ENCODE measurements at places on chromosomes 16 and 17. TPM values are rescaled to one million over a fixed set of nuclear protein-coding genes. Genes with fewer than 3 reads are reported as not detected.

The CCL3 gene
- total RNA-seq: not detected

The HCRT gene
- total RNA-seq: not detected

- DNase-seq: no peak
These were observed 271.1 kb upstream of the CDH11 start for GRCh38 chr16:65392806-65393565.

- no peak for DNase-seq
These were observed 19.0 kb upstream of the SMG8 start for GRCh38 chr17:59190806-59191205.

- DNase-seq: no peak
These were observed 231.6 kb upstream of the CPHXL start for GRCh38 chr16:75957870-75958269.

DNA sequence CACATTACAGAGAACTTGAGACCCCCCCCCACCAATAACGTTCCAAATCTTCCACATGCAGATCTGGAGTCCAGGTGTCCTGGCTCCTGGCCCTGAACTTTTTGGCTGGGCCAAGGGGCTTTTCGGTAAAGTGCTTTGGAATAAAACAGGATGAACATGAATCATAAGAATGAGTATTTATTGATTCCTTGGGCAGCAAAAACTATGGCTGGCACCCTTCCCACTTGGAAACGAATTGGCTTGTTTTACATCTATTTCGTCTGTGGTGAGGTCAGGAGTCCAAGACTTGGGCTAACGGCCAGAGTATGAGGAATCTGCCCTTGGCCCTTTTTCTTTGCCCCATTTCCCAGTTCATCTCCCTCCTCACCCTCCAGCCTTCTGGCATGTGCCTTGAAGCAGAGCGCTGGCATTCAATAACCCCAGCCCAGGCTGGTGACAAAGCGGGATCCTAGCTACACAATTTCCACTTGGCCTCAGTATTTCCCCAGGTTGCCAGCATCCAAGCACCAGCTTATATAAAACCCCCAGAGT, 4.1 kb upstream of the UBTF start:
- DNase-seq: peak; percentile 77

DNA sequence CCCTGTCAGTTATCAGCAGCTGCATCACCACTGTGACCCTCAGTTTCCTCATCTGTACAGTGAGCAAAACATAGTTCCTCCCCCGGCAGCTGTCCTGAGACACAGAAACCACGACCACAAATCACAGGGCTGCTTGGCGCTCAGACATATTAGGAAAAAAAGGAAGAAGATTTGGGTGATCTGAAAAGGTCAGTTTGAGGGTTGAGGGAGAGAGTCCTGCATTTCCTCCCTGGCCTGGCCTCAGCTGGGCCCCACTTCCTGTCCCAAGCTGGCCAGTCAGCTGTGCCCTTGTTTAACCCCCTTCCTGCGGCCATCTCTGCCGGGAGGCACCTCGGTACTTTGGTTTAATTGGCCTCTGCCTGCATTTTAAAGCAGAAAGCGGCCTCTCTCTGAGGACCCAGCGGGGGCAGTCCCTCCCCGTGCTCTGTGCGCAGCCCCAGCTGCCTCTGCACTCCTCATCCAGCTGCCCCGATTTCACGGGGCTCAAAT, 24.0 kb upstream of the CIBAR2 start:
- no peak for DNase-seq

DNA sequence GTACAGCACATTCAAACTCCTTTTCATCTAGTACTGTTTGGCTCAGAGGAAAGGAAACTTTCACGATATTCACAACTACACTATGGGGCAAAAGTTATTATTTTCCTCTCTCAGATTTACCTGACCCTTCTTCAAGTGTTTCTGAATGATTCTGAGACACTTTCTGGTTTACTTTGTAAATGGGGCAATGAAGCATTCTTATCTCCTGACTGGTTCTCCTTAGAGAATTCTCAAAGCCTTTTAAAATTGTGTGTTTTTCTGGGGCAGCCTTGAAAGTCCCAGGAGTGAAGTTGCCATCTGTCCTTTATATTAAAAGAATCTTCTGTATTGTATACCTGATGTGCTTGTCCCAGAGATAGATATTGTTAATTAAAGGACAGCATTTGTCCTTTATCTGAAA, 264.9 kb downstream of the FTO start:
- peak; percentile 8 for DNase-seq

Data from renal cortical epithelial cell (primary cell).